ENCODE measurements at places on chromosomes 11 and 22.

DNA sequence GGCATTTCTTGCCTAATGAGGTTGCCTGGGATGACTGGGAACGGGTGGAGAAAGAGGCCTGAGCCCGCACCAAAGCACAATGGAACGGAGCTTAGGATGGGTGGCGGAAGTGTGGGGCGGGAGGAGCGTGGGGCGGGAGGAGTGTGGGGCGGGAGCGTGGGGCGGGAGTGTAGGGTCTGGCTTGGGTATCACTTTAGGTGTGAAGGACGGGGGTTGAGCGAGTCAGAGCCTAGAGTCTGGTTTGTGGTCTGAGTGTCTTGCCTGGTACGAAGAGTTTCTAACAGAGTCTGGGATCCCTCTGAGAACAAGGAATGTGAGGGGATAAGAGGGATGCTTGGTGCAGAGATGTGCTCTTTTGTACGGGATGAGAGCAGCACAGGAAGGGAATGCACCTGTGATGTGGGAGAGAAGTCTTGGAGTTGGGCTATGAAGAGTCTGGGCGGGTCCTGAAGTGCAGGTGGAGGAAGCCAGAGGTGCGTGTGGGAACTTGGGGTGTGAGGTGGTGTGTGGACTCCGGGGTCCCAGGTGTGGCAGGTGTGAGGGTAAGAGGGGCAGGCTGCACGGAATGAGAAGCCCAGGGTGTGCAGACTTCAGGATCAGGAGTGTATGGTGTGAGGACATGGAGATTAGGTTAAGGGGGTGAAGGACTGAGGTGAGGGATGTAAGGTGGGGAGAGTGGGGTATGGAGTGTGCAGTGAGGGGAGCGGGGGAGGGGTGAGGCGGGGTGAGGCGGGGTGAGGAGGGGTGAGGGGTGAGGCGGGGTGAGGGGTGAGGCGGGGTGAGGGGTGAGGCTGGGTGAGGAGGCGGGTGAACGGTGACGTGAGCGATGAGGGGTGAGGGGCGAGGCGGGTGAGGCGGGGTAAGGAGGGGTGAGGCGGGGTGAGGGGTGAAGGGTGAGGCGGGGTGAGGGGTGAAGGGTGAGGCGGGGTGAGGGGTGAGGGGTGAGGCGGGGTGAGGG lies 1.0 kb downstream of the SYCE3 start:
- no peak for DNase-seq

GRCh38 chr11:135075740-135076139 lies 663.7 kb upstream of the B3GAT1 start:
- no peak for DNase-seq

DNA sequence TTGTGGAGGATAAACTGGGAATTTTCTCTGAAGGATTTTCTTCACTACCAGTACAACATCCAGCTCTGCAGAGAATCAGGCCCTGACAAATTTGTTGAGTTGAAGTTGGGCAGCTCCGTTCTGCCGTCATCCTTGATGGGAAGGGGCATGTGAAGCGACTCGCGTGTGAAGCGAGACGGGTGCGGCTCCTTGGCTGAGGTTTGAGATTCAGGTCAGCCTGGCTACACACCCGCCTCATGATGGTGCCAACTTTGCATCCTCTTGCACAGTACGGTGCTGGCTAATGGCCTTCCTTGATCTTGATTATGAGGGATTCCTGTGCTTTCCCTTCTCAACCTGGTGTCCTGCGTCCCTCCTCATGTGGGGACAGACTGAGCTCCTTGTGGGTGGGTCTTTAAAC lies 19.7 kb upstream of the CDC42EP2 start:
- no peak for DNase-seq

DNA sequence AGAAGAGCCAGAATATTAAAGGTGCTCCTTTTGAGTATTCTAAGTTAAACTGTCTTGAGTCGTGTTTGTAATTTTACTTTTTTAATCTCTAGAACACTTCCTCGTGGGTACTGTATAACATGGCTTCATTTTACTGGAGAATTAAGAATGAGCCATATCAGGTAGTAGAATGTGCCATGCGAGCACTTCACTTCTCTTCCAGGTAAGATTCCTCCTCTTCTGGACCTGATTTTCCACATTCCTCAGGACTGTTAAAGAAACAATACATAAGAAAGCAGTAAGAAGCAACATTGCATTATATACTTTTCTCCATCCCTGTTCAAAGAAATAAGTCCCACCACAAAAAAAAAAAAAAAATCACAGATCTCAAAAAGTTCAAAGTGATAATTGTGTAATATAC lies 37.9 kb downstream of the TTC17 start:
- no peak for DNase-seq

- no peak for DNase-seq
These were observed 5.5 kb downstream of the OSM start for GRCh38 chr22:30261134-30261533.

- no peak for DNase-seq
These were observed 168.9 kb downstream of the C11orf91 start for GRCh38 chr11:33531743-33532181.

- no peak for DNase-seq
These were observed 1.4 kb upstream of the GAL3ST1 start for GRCh38 chr22:30575859-30576258.

DNA sequence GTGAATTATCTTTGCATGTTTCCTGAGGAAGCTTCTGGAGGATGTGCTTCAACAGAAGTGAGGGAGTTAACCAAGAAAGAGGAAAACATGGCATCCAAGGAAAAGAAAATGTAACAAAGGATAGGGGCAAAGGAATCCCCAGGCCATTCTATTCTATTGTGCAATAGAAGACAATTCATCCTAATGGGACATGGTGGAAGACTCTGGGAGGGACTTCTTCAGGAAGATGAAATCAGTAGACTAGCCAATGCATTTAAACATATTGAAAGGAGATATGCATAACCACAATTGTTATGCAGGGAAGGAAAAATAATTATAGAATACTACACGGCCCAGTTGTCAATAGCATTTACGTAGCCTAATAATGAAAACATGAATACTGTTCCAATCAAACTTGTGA lies 55.7 kb downstream of the THAP12 start:
- no peak for DNase-seq

- no peak for DNase-seq
These were observed 92.2 kb upstream of the PHOX2A start for GRCh38 chr11:72336163-72336562.

GRCh38 chr11:104060820-104061219 lies 24.4 kb downstream of the DDI1 start:
- no peak for DNase-seq

- no peak for DNase-seq
These were observed 61.3 kb upstream of the PPP6R3 start for GRCh38 chr11:68398995-68399851.

DNA sequence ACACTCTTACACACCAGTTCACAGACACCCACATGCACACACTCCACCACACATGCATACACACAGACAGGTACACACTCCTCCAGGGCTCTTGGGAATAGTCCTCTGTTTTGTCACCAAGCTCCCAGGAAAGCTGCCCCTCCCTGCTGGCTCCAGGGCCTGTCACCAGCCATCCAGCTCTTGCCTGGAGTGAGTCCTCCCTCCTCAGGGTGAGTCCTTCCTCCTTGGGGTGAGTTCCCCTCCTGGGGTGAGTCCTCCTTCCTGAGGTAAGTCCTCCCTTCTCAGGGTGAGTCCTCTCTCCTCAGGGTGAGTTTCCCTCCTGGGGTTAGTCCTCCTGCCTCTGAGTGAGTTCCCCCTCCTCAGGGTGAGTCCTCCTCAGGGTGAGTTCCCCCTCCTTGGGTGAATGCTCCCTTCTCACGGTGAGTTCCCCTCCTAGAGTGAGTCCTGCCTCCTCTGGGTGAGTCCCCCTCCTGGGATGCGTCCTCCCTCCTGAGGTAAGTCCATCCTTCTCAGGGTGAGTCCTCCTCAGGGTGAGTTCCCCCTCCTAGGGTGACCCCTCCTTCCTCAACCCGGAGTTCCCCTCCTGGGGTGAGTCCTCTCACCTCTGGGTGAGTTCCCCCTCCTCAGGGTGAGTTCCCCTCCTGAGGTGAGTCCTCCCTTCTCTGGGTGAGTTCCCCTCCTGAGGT lies 100.6 kb upstream of the FGF3 start:
- DNase-seq: no peak
